ENCODE measurements at places on chromosomes 13 and 19. TPM values are rescaled to one million over a fixed set of nuclear protein-coding genes. Genes with fewer than 3 reads are reported as not detected.

The MAP2K2 gene
- polyA plus RNA-seq = 95.5 TPM

The SIGLECL1 gene
- polyA plus RNA-seq = not detected

The C19orf67 gene
- polyA plus RNA-seq = not detected

The IRS2 gene
- 7.1 TPM for polyA plus RNA-seq

The ASF1B gene
- 0.34 TPM for polyA plus RNA-seq

The IGFL4 gene
- 5.2 TPM for polyA plus RNA-seq

The AXL gene
- not detected for polyA plus RNA-seq

The GSX1 gene
- polyA plus RNA-seq = not detected

The ZNF665 gene
- 2.6 TPM for polyA plus RNA-seq

The GTF2F1 gene
- polyA plus RNA-seq = 53.9 TPM

The GPR12 gene
- 6.7 TPM for polyA plus RNA-seq

The PSG7 gene
- polyA plus RNA-seq = not detected

The RFPL4AL1 gene
- polyA plus RNA-seq = not detected

The METTL21C gene
- polyA plus RNA-seq = not detected

The IL27RA gene
- polyA plus RNA-seq = 1.6 TPM

The ITGBL1 gene
- polyA plus RNA-seq = 0.84 TPM

The KHSRP gene
- polyA plus RNA-seq = 33.3 TPM

The ERICH6B gene
- not detected for polyA plus RNA-seq

The LILRA6 gene
- not detected for polyA plus RNA-seq

The MEX3D gene
- polyA plus RNA-seq = 20.8 TPM

The PDE4A gene
- 4.7 TPM for polyA plus RNA-seq

The FFAR2 gene
- not detected for polyA plus RNA-seq

The MUC16 gene
- polyA plus RNA-seq = not detected

The ZNF836 gene
- 13.2 TPM for polyA plus RNA-seq

The LILRB3 gene
- polyA plus RNA-seq = not detected

The ZNF729 gene
- polyA plus RNA-seq = not detected

The DMKN gene
- not detected for polyA plus RNA-seq

The PTGER1 gene
- polyA plus RNA-seq = not detected

The CYP4F11 gene
- polyA plus RNA-seq = not detected

The SCAF1 gene
- 11.9 TPM for polyA plus RNA-seq

The IRGC gene
- 0.51 TPM for polyA plus RNA-seq

The KLHL26 gene
- polyA plus RNA-seq = 4.7 TPM

The S1PR5 gene
- not detected for polyA plus RNA-seq

The PSG1 gene
- polyA plus RNA-seq = not detected

The CYP4F3 gene
- not detected for polyA plus RNA-seq

The NKPD1 gene
- 2.8 TPM for polyA plus RNA-seq

The ZNF320 gene
- polyA plus RNA-seq = 35.7 TPM

The ZNF667 gene
- 17.4 TPM for polyA plus RNA-seq

The IZUMO2 gene
- polyA plus RNA-seq = not detected

The CPB2 gene
- not detected for polyA plus RNA-seq

The MAP3K10 gene
- 18.3 TPM for polyA plus RNA-seq

The TRAPPC6A gene
- polyA plus RNA-seq = 34.9 TPM

The COX7A1 gene
- polyA plus RNA-seq = not detected

The PRR36 gene
- 2.7 TPM for polyA plus RNA-seq

The ZNF443 gene
- polyA plus RNA-seq = 13.0 TPM

The FARP1 gene
- 27.9 TPM for polyA plus RNA-seq

The PALM3 gene
- not detected for polyA plus RNA-seq

The KLK15 gene
- polyA plus RNA-seq = not detected
